ENCODE measurements at places on chromosomes 1 and 21.

GRCh38 chr1:152013664-152014237 is 20.1 kb upstream of the S100A10 start:
- no peak for DNase-seq

GRCh38 chr1:119329541-119330461 is 38.8 kb upstream of the HAO2 start:
- no peak for DNase-seq

- DNase-seq = no peak
These were observed 156.2 kb upstream of the SPAG17 start for GRCh38 chr1:118340928-118341910.

DNA sequence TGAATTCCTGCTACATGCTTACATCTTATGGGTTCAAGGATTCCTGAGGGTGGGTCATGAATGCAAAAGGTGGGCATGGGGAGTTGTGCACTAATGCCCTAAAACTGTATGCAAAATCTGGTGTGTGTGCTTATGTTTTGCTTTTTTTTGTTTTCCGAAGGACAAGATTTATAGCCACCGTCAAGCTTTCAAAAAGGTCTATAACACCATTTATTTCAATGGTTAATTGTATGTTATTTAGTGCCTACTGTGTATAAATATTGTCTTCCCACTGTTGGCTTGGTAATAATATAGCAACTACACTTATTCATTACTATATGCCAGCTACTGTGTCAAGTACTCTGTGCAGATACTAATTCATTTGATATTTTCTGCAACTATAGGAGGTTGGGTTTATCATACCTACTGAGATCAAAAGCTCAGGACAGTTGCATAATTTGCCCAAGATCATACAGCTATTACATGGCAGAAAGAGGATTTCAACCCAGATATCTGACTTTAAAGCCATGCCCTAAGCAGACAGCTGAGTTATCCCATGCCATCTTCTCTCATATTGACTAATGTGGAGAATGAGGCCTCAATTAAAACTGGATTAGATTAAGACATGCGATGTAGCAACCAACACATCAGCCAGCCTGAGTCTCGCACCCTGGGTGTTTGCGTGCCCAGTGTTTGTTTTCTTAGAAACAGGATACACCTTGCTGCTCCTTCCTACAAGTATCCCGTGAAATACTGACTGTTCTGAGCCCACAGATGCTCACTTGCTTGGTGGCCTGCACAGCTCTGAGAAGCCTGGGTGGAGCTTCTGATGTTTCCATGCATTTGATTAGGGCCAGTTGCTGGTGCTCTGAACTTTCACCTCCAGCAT is 34.6 kb downstream of the GADD45A start:
- no peak for DNase-seq

- DNase-seq = peak; percentile 79
These were observed 40.6 kb downstream of the SRRM1 start for GRCh38 chr1:24683713-24684162.

Data from astrocyte of the cerebellum (primary cell).